Stimulated activated CD4-positive, alpha-beta T cell treated with anti-CD3 and anti-CD28 coated beads, Interleukin-4, amount 100 ng/mL, for 1 hour (primary cell): ENCODE measurements at places on chromosomes 3 and 15.

GRCh38 chr3:108835101-108835500 lies 12.5 kb downstream of the TRAT1 start:
- DNase-seq = no peak

DNA sequence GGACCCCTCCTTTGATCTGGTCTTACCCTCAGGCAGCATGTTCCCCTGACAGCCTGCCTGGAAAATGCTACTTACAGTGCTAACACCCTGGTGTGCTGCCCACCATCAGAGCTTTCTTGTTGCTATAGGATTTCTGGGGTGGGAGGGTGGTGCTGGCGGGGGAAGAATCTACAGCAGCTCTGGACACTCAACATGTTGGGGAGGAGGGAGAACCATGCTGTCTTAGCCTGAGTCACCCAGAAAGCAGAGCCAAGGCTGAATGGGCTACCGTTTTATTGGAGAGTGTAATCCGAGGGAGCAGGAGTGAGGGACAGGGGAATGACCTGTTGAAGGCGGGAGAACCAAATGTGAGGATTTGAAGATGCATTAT lies 45.6 kb downstream of the MFSD1 start:
- DNase-seq = no peak

DNA sequence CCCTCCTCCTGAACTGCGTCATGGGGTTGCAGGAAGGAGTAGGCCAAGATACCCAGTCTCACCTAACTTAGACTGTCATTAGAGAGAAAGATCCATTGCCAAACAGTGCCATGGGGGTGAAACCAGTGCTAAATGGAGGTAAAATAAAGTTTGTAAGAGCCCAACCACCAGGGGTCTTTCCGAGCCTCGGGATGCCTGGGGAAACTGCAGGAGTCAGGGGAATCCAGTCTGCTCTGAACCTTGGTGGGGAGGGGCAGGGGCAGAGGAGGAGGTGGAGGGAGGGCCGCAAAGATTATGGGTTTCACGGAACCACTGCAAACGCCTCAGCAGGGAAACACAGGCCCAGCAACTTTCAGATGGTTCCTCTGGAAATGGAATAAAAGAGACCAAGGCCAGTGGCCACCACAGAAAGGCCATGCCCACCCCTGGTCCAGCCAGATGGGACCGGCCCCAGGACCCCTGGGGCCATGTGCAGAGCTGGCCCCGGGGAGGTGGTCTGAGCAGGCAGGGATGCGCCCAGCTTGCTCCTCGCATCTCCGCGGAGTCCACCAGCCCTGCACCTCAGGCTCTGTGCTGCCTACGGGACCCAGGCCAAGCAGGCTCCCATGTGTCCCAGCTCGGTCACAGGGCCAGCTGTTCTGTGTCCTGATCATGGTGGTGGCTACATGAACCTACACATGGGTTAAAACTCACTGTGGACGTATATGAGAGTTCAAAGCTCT lies 19.8 kb upstream of the GP9 start:
- no peak for DNase-seq

GRCh38 chr3:89300981-89301380 lies 193.6 kb downstream of the EPHA3 start:
- DNase-seq = no peak

GRCh38 chr3:34000301-34000700 lies 201.9 kb downstream of the PDCD6IP start:
- DNase-seq = no peak

- DNase-seq = no peak
These were observed 81.8 kb upstream of the MRPS22 start for GRCh38 chr3:139261754-139262586.
